ENCODE measurements at places on chromosomes 11 and 22. TPM values are rescaled to one million over a fixed set of nuclear protein-coding genes. Genes with fewer than 3 reads are reported as not detected.
A peak's percentile ranks its signal among the peaks of the same experiment; 100 is the strongest.

GRCh38 chr11:31799435-31800397, 11.4 kb downstream of the PAX6 start:
- peaks cover 6% of the 10 kb centered on the region for H3K27me3 ChIP-seq
- no peaks in the 10 kb centered on the region for H3K36me3 ChIP-seq
- H3K4me3 ChIP-seq, result no peak overlapping the region
- no peaks in the 10 kb centered on the region for H3K4me1 ChIP-seq
- no peak for DNase-seq

DNA sequence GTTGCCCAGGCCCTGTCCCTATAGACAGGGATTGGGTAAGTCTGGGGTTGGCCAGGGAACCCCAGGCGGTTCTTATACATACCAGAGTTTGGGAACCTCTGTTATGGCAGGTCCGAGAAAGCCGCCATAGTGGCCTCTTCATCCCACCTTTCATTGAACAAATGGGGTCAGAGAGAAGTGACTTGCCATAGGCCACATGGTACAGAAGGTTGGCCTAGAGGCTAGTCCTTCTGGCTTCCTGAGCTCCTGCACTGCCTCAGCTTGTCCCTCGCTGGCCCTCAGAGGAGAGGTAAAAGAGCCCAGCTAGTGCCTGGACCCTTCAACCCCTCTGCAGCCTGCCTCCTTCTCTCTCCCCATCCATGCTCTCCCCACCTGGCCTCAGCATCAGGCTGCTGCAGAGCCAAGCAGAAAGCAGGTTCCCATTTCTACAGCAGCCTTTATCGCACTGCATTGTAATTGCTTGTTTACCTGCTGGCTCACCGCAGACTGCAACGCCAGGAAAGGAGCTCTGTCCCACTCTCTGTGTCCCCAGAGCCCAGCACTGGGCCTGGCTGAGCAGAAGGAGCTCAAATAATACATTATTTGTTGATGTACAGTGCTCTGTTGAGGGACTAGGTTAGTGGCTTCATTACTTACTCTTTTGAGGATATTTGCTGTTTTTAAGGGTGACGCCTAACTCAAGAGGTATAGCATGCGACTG, 103.6 kb downstream of the TRIM29 start:
- H3K27me3 ChIP-seq, result no peaks in the 10 kb centered on the region
- H3K27ac ChIP-seq, result no peak overlapping the region
- no peak for DNase-seq
- no peaks in the 10 kb centered on the region for H3K36me3 ChIP-seq
- H3K4me3 ChIP-seq, result no peak overlapping the region
- no peaks in the 10 kb centered on the region for H3K4me1 ChIP-seq

DNA sequence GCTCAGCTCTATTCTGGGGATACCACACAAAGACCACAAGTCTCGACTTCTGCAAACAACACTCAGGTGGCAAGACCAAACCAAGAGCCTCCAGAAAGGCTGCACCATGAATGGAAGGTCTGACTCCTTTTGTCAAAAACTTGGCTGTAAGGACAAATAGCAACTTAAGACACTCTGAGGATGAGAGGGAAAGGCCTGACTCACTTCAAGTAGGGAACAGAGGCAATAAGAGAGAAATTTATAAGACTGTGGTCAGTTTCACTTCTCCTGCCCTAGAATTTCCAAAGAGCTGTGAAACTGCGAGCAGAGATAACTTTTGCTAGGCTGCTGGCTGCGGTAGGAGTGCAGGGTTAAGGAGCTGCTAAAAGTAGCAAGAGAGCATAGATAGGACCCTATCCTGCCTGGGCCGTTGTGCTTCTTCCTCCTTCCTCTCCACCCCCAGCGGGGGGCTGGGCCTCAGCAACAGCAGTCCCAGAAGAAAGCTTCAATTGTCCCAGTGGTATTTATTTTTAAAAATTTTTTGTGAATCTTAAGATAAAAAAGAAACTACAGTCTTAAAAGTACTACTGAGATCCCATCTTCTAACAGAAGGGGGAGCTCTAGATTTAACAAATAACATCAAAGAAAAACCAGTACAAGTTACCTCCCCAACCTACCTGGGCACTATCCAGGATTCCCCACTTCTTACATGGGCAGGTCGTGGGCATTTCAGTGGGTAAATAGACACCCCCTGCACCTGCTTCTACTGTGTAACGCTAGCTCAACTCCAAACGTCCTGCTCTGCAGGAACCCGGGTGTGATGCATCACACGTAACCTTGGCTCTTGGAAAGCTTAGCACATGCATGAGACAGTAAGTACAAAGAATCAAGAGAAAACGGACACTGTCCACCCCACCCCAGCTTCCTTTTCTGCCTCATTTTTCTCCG, 66.4 kb downstream of the SGSM3 start:
- peak overlapping the region; percentile 27 for H3K4me3 ChIP-seq
- peaks cover 2% of the 10 kb centered on the region for H3K4me1 ChIP-seq
- no peaks in the 10 kb centered on the region for H3K27me3 ChIP-seq
- H3K36me3 ChIP-seq, result no peaks in the 10 kb centered on the region
- DNase-seq, result peak; percentile 57

The SORL1 gene
- total RNA-seq, result 10.5 TPM

The POU2F3 gene
- total RNA-seq, result 0.22 TPM

GRCh38 chr11:27184458-27185312, 144.1 kb downstream of the BBOX1 start:
- no peaks in the 10 kb centered on the region for H3K27me3 ChIP-seq
- H3K36me3 ChIP-seq, result no peaks in the 10 kb centered on the region
- peaks cover 3% of the 10 kb centered on the region for H3K4me1 ChIP-seq
- no peak overlapping the region for H3K4me3 ChIP-seq
- DNase-seq, result no peak

DNA sequence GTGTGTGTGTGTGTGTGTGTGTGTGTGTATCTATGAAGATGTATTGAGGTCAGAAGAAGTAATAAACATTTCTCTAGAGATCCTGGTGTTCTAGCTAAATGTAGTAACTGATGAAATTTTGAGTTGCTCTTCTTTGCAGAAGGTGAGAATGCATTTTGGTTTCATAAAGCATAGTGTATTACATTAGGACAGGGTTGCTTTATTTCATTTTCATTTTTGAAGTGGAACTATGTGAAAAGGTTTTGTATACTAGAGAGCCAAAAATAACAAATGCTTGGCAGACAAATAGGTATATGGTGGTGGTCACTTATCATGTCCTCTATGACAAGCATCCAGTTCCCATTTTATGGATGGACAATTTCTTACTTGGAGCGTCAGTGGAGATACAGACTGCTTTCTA, 99.0 kb downstream of the CASP12 start:
- H3K36me3 ChIP-seq, result no peaks in the 10 kb centered on the region
- no peak overlapping the region for H3K27ac ChIP-seq
- H3K4me3 ChIP-seq, result no peak overlapping the region
- H3K27me3 ChIP-seq, result no peaks in the 10 kb centered on the region
- H3K4me1 ChIP-seq, result no peaks in the 10 kb centered on the region

GRCh38 chr22:18994701-18995326, 58.7 kb upstream of the PRODH start:
- no peak overlapping the region for H3K27ac ChIP-seq
- no peak for DNase-seq
- H3K4me1 ChIP-seq, result no peaks in the 10 kb centered on the region
- no peak overlapping the region for H3K4me3 ChIP-seq
- H3K36me3 ChIP-seq, result no peaks in the 10 kb centered on the region
- no peaks in the 10 kb centered on the region for H3K27me3 ChIP-seq

- no peak for DNase-seq
- H3K27me3 ChIP-seq, result no peaks in the 10 kb centered on the region
- H3K4me1 ChIP-seq, result no peaks in the 10 kb centered on the region
- H3K36me3 ChIP-seq, result no peaks in the 10 kb centered on the region
These were observed 17.6 kb downstream of the FDX1 start for GRCh38 chr11:110447343-110447742.

The TENM4 gene
- 206 TPM for total RNA-seq

The FAM83F gene
- 0.20 TPM for total RNA-seq

DNA sequence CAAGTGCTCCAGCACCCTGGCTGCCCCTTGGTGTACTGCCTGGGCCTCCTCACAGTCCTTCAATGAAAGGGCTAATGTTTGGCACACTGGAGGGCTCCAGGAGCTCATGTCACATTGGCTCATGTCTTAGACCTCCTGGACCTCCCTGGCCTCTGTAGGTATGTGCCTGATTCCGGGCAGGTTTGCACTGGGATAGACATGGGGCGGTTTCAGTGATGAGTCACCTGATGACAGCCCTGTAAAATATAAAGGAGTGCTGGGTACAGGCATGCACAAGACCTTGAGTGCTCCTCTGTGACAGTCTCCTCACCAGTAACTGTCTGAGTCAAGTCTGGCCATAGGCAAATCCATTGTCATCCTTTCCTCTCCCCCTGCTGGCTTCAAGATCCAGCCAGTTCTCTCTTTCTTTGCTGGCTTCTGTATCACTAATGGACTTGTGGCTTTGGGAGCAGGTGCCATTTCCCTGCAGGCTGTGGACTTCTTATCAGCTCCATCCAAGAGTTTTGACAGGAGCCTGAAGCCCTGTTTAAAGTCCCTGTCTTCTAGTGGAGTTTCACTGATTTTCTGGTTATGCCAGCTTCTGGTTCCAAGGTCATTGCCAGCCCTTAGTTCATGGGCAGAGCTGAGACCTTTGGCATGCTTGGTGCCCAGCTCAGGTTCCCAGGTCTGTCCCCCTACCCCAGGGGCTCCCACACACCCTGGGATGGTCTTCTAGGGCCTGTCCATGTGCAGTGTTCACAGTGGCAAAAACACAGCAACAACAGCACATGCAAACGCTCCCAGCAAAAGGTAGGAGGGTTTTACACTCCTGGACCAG, 22.7 kb upstream of the P2RY2 start:
- H3K36me3 ChIP-seq, result no peaks in the 10 kb centered on the region
- no peaks in the 10 kb centered on the region for H3K4me1 ChIP-seq
- H3K27ac ChIP-seq, result no peak overlapping the region

The POLA2 gene
- total RNA-seq, result 10.3 TPM

DNA sequence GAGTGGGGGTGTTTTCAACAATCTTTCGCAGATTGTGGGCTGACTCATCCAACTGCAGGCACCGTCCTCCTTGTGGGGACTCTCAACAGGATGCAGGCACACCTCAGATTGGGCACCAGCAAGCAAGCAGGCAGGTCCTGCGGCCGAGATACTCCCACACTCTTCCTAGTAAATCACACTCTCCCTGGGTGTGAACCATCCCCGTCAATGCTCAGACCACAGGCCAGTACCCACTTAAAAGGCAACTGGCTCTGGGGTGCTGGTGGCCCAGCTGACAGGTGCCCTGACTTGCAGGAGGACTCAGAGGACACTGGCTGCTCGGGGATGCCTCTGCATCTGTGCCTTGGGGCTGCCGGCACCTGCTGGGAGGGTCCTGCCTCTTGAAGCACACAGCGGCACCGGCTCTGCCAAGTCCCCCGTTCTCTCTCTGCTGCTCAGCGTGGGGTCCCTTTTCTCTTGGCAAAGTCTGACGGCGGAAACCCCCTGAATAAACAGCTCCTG, 282.5 kb downstream of the CTTN start:
- no peaks in the 10 kb centered on the region for H3K27me3 ChIP-seq
- no peaks in the 10 kb centered on the region for H3K4me1 ChIP-seq
- no peak overlapping the region for H3K27ac ChIP-seq
- H3K4me3 ChIP-seq, result no peak overlapping the region

The OTOG gene
- total RNA-seq, result not detected

GRCh38 chr22:21642584-21643448, 714 bp downstream of the SDF2L1 start:
- no peak overlapping the region for H3K27ac ChIP-seq
- no peaks in the 10 kb centered on the region for H3K27me3 ChIP-seq
- H3K4me1 ChIP-seq, result peaks cover 2% of the 10 kb centered on the region
- no peaks in the 10 kb centered on the region for H3K36me3 ChIP-seq
- H3K4me3 ChIP-seq, result peak overlapping the region; percentile 54

The NLRP10 gene
- not detected for total RNA-seq

The PITPNM1 gene
- total RNA-seq, result 6.1 TPM

DNA sequence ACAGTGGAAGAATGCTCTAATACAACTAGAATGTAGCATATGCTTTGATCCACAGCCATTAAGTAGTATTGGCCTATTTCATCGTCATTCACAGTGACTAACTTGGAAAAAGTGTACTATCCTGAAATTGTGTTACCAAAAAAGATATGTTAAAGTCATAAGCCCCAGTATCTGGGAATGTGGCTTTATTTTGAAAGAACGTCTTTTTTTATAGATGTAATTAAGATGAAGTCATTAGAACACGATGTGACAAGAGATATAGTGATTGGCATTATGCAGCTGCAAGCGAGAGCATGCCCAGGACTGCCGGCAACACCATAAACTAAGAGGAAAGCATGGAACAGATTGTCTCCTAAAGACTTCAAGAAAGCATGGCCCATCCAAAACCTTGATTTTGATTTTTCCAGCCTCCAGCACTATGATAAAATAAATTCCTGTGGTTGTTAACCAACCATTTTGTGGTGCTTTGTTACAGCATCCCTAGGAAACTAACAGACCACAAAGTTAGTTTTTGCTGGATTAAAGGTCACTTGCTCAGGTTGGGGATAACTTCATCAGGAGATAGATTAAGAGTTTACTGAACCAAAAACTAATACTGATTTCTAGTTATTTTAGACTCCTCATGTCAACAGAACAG, 870.6 kb upstream of the LRRC4C start:
- no peak overlapping the region for H3K27ac ChIP-seq
- H3K36me3 ChIP-seq, result no peaks in the 10 kb centered on the region
- H3K4me3 ChIP-seq, result no peak overlapping the region
- H3K27me3 ChIP-seq, result no peaks in the 10 kb centered on the region
- DNase-seq, result no peak

All from ovary (tissue), 10 donors.